T follicular helper cell (primary cell): ENCODE measurements at places on chromosomes 3 and 15.

DNA sequence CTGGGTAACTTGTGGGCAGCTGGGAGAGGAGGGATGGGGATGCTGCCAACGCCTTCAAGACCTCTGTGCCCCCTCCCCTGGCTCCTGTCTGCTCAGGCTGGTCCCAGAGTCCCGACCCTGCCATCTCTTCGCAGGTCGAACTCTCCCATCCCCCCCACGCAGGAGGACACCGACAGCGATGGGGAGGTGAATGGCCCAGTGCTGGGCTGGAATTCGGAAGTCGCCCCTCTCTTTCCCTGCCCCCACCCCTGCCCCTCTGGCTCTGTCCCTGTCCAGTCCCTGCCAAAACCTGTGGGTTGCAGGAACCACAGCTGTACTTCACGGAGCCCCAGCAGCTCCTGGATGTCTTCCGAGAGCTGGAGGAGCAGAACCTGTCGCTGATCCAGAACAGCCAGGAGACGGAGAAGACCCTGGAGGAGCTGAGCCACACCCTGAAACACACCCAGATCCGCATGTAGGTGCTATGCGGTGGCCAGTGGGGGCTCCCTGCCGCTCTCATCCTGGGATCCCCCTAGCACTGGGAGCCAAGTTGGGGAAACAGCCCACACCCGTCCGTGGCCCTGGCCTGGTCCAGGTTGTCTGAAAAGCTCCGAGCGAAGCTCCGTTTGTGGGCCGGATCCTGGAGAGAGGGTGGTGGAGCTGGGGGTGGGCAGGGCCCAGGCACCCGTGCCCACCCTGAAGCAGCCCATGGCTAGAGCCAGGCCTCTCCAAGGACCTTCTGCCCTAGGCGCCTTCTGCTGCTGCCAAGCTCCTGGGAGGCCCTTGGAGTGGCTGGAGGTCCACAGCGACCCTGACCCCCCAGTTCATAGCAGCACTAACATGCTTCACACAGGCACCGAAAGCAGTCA, 28.7 kb downstream of the CFAP100 start:
- no peak for DNase-seq

DNA sequence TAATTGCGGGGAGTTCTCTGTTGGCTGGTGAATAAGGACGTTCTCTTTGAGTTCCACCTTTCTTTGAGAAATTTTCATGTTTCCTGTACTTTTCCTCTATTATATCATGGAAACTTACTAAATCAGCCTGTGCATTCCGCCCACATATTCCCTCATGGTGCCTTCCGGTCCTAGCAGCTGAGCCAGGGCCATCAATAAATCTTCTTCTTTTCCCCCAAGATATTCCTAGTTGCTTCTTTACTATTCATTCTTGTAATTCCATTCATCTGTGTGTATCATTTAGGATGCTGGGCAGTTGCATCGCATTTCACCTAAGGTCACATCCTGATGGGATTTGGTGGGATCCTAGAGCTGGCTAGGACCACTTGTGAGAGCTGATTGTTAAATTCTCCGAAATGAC, 139.2 kb downstream of the RBMS3 start:
- DNase-seq = no peak

- DNase-seq = no peak
These were observed 31.6 kb downstream of the EIF4E3 start for GRCh38 chr3:71693641-71694040.

DNA sequence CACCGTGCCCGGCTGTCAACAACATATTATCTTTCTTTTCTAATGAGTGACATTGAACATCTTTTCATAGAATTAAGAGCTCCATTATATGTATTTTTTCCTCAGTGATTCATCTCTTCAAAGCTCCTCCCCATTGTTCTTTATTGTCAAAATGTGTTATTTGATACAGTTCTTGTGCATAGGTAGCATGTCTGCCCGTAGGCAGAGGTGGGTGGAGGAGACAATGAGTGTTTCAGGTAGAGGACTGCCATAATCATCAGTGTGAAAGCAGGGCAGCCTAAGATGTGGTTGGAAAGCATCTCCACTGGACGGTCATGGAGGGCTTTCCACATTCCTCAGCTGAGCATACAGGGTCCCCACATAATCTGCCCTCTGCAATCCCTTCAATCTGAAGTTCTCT, 452.0 kb upstream of the MCTP2 start:
- no peak for DNase-seq

GRCh38 chr3:42719002-42719401, 16.4 kb upstream of the HHATL start:
- DNase-seq = no peak

DNA sequence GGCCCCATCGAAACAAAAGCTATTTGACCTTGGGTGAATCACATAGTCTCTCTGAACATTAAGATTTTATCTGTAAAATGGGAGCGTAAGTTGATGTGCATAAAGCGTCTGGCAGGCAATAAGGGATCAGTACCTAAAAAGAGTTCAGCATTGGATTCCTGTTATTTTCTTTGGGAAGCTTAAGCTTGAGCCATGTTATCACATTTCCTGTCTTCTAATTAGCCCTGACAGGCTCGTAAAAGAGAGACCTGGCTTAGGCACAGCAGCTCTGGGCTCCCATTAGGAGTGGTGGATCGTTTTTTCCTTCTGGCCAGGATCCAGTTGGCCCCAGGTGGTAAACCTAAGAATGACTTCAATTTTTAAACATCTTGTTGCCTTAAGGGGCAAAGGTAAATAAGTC, 26.0 kb upstream of the CA12 start:
- no peak for DNase-seq

GRCh38 chr15:88344786-88345185, 88.2 kb upstream of the NTRK3 start:
- DNase-seq = no peak

DNA sequence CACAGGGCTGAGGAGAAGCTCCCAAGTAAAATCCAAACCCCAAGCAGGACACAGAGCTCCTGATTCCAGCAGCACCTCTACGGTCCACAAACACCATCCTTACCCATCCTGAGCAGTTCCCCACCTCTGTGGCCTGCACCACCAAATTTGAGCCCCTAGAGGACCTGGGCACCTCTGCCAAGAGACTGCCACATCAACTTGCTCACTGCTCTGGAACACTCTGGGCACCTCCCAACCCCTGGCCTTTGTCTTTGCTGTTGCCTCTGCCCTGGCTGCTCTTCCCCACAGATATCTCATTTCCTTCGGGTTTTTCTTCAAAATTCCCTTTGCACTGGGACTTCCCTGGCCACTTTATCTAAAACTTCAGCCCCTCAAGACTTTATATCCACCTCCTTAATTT, 5.8 kb downstream of the RLBP1 start:
- DNase-seq = no peak

- DNase-seq = no peak
These were observed 28.3 kb downstream of the MITF start for GRCh38 chr3:69767571-69767970.

GRCh38 chr3:62672270-62672987, 202.8 kb downstream of the CADPS start:
- DNase-seq = no peak

DNA sequence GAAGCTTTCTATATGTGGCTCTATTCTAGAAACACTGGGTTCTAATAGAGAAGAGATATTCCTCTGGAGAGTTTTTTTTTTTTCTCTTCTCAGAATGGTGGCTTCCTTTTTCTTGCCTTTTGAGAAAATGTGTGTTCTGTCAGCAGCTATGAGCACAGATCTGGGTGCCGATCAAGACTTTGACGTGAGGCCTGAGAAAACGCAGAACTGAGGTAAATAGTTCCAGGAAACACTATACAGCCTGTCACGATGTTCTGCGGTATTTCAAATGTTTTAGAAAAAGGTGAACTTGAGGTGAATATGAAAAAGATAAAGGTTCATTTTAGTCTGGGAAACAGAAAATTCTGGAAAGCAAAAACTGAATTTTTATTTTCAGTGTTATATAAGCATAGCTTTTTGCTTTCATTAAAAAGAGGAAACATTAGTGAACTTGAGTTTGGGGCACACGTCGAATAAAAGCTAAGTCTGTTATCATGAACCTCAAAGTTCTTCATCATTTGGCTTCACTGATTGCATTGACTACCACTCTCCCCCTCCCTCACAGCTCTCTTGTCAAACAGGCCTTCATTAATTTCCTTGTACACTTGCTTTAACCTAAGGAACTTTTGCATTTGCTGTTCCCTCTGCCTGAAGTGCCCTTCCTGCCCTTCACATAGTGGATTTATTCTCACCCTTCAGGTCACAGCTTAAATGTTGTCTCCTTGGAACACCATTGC, 265.1 kb downstream of the NFKBIZ start:
- DNase-seq = peak; percentile 14

- DNase-seq = no peak
These were observed 30.3 kb upstream of the C15orf39 start for GRCh38 chr15:75171408-75171807.

DNA sequence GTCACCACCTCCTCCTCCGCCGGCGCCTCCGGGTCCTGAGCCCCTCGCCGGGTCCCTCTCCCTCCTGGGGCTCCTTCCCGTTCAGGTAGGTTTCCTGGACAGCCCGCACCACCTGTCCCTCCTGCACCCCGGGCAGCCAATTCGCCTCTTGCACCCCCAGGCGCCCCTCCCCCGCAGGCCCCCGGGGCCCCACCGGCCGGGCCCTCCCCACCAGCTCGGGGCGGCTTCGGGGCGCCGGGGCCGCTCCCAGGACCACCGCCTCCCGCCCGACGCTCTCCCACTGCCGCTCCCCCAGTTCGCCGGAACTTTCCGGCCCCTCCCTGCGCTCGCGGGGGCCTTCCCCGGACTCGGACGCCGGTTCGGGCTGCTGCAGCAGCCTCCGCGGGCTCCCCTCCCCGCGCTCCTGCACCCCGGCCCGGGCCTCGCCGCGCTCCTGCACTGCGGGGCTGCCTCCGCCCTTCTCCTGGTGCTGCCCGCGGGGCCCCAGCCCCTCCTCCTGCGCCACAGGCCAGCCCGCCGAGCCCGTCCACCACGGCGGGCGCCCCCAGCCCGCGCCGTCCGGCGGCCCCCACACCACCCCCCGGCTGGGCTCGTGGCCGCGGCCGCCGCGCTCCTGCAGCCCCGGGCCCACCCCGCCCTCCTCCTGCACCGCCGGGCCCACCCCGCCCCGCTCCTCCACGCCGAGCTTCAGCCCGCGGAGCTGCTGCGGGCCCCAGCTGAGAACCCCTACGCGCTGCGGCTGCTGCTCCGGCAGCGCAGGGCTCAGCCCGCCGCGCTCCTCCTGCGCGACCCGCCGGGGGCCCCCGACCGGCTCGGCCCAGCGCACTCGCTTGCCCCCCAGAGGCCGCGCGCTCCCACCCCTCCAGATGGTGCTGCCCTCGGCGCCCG, 587 bp upstream of the TNK2 start:
- DNase-seq = no peak

DNA sequence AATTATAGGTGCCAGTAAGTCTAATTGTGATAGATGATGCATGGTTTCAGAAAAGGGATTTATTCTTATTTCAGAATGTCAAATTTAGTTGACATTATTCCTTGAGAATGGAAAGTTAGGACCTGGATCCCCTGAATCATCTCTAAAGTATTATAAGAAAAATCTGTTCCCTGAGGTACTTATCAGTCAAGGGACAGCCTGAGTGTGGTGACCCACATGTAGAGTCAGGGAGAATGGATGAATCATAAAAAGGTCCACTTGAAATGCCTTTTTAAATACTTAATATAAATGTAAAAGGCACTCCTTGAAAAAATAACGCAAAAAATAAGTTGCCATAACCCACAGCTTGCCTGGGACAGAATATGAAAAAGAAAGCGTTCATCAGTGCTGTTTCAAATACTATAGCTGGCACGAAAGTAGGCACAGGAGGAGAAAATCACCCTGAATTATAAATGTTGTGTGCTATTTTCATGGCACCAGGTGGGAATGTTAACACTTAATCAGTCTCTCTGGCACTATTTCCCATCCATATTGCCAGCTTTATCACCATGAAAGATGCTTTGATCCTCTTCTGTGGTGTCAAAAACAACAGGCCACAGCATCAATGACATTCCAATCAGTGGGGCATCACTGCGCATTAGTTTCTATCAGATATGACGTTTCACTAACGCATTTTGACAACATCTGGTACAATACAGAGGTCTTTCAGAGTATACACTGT, 208.5 kb downstream of the EPHA3 start:
- DNase-seq = no peak
